Activated T-helper 2 cell treated with anti-CD3 and anti-CD28 coated beads, Interferon-gamma antibody, Interleukin-2, Interleukin-4, amounts not matched to agents 10 μg/mL and 5 μg/mL and 100 μg/mL, durations not matched to agents 14 hours and 24 hours and 36 hours (primary cell): ENCODE measurements at places on chromosomes 16 and 17. TPM values are rescaled to one million over a fixed set of nuclear protein-coding genes. Genes with fewer than 3 reads are reported as not detected.

GRCh38 chr17:21272881-21273792, 11.4 kb upstream of the MAP2K3 start:
- H3K4me1 ChIP-seq = peaks cover 15% of the 10 kb centered on the region
- H3K36me3 ChIP-seq = no peaks in the 10 kb centered on the region
- H3K4me3 ChIP-seq = no peak overlapping the region
- DNase-seq = no peak

DNA sequence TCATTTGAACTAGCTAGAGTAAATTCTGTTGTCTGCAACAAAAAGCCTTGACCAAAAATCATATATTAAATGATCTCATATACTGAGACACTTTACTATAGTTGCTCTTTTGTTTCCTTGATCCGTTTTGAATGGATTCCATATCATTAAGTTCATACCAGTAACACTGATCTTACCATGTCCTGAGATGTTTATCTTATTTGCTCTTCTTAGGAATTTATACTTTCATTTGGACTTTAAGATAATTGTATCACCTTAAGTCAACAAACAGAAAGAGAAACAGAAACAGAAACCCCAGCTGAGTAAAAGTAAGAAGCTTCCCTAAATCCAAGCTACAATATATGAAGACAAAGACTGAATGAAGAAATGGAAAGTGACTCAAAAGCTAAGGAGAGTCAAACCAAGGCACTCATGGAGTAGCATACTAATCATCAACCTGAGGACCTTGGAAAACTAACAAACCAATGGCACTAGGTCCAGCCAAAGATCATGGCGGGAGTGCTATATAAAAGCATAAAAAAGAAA, 106.5 kb upstream of the COX10 start:
- H3K36me3 ChIP-seq = peaks cover 4% of the 10 kb centered on the region
- no peak overlapping the region for H3K27ac ChIP-seq
- H3K4me3 ChIP-seq = no peak overlapping the region
- no peak for DNase-seq

DNA sequence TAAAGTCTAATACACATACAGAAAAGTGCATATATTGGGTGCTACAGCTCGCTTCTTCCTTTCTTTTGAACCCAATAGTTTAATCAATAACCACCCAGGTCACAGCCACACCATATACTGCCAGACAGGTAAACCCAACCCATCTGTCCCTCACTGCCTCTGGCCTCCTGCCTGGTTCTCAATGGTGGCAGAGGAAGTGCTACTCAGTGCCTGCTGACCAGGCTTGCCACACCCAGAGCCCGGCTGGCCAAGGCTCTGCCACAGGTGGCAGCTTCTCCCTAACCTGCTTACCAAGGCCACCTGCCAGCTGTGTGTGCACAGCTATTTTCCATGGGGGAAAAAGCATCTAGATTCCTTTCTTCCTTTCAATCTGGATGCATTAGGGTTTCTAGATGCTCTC, 584 bp downstream of the PMP22 start:
- no peak for DNase-seq
- H3K4me3 ChIP-seq = no peak overlapping the region
- peaks cover 9% of the 10 kb centered on the region for H3K4me1 ChIP-seq
- H3K36me3 ChIP-seq = no peaks in the 10 kb centered on the region

- no peaks in the 10 kb centered on the region for H3K27me3 ChIP-seq
- peaks cover 33% of the 10 kb centered on the region for H3K4me1 ChIP-seq
- H3K4me3 ChIP-seq = peak overlapping the region; percentile 57
Observed at GRCh38 chr16:89565256-89565505, 4.7 kb downstream of the RPL13 start.

DNA sequence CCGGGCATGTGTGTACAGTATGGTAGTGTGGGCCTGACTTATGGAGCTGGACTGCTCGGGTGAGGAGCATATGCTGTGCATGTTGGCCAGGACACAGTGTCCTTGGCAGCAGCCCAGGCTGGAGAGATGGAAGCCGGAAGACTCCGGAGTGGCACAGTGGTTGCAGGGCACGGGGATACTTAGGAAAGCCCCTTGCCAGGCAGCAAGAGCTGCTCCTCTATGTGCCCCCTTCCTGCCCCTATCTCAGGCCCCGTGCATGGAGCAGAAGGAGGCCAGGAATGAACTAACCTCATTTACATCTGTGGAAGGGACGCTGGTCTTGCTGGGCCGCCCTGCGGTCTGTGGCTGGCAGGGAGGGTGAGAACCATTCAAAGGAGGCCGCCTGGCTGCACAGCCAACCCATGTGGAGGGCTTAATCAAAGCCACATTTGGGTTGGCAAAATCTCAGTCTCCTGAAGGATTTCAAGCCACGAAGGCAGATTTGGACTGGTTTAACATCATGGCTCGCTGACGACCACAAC, 32.2 kb upstream of the RCVRN start:
- no peak overlapping the region for H3K27ac ChIP-seq
- no peaks in the 10 kb centered on the region for H3K36me3 ChIP-seq
- H3K4me3 ChIP-seq = no peak overlapping the region
- H3K27me3 ChIP-seq = no peaks in the 10 kb centered on the region
- H3K4me1 ChIP-seq = no peaks in the 10 kb centered on the region

DNA sequence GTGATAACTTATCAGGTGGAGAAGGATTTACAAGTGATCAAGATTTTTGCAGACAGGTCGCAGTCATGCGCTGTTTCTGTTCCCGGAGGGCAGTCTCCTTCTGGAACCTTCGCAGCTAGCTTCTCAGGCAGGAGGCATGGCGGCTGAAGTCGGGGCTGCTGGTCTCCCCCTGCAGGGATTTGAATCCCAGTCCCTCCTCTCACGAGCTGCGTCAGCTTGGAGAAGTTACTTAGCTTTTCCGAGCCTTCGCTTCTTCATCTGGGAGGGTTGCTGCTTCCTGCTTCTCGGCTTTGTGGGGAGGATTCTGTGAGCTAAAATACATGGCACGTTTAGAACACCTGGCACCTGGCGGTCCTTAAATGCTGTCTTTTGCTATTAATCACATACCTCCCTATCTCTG, 287.8 kb upstream of the FOXF1 start:
- no peak overlapping the region for H3K4me3 ChIP-seq
- no peak for DNase-seq
- no peaks in the 10 kb centered on the region for H3K36me3 ChIP-seq
- H3K4me1 ChIP-seq = no peaks in the 10 kb centered on the region

DNA sequence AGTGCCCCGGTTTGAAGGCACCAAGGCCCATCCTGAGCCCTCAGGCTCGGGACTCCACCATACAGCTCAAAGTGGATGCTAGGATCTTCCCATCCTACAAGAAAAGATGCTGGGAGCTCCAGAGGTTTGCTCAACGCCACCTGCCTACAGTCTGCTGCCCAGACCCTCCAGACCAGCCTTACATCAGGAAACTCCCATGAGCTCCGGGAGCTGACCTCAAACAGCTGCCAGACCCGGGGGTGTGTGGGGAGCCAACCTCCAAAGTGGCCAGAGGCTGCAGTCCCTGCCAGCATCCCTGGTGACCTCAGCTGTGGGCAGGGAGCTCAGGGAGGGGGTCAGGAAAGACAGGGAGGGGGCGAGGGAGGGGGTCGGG, 43.8 kb downstream of the C16orf82 start:
- peaks cover 4% of the 10 kb centered on the region for H3K4me1 ChIP-seq
- no peak overlapping the region for H3K27ac ChIP-seq
- no peaks in the 10 kb centered on the region for H3K36me3 ChIP-seq
- DNase-seq = no peak
- H3K27me3 ChIP-seq = peaks cover 10% of the 10 kb centered on the region

GRCh38 chr16:30957456-30958174, at the start of gene SETD1A:
SETD1A (plus strand) TSS chr16:30957754; CDS start chr16:30958732, 978 bp downstream.
- peak within 1 kb of the TSS; percentile 99 for H3K27ac ChIP-seq
- H3K4me3 ChIP-seq = peak within 1 kb of the TSS; percentile 95
- H3K36me3 ChIP-seq = peaks cover 49% of the 10 kb centered on the region
- DNase-seq = peak; percentile 94
- no peaks in the 10 kb centered on the region for H3K27me3 ChIP-seq
- peaks cover 26% of the 10 kb centered on the region for H3K4me1 ChIP-seq

- DNase-seq = no peak
- no peaks in the 10 kb centered on the region for H3K36me3 ChIP-seq
- peaks cover 87% of the 10 kb centered on the region for H3K27me3 ChIP-seq
- no peaks in the 10 kb centered on the region for H3K4me1 ChIP-seq
- H3K4me3 ChIP-seq = no peak overlapping the region
Observed at GRCh38 chr17:48745381-48746275, 17.1 kb upstream of the HOXB13 start.

Gene KRTAP9-8
- not detected in 2 replicates for total RNA-seq

Gene SP2
- 16.5 and 19.7 TPM in 2 replicates for total RNA-seq

Gene WFDC1
- total RNA-seq = not detected in 2 replicates

Gene SNRNP25
- 77.5 and 83.1 TPM in 2 replicates for total RNA-seq
